ENCODE measurements at places on chromosomes 7 and 10.

DNA sequence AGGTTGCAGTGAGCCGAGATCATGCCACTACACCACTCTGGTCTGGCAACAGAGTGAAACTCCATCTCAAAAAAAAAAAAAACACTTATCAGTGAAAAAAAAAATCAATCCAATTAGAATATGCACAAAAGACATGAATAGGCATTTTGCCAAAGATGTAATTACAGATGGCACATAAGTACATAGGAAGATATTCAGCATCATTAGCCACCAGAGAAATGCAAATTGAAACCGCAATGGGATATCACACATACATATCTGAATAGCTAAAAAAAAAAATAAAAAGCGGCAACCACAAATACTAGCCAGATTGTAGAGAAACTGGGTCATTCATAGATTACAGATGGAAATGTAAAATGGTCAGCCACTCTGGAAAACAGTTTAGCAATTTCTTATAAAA is 1310.8 kb downstream of the XPNPEP1 start:
- no peaks in the 10 kb centered on the region for H3K4me1 ChIP-seq
- no peak overlapping the region for H3K27ac ChIP-seq
- H3K36me3 ChIP-seq = no peaks in the 10 kb centered on the region
- H3K4me3 ChIP-seq = no peak overlapping the region

DNA sequence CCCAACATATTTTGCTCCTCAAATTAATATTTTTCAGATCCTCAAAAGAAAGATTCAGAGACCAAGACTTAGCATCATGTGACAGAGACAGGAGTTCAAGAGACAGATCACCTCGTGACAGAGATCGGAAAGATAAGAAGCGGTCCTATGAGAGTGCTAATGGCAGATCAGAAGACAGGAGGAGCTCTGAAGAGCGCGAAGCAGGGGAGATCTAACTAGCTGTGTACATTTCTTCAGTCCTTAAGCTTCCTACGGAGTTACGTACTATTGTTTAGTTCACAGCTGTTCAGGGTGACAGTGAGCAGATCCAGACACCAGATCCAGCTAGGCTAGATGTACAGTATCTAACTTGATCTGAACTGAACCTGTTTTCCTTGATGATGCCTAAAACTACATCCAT is 61.3 kb downstream of the KLRG2 start:
- H3K4me1 ChIP-seq = no peaks in the 10 kb centered on the region
- no peak for DNase-seq
- H3K36me3 ChIP-seq = no peaks in the 10 kb centered on the region
- H3K27me3 ChIP-seq = no peaks in the 10 kb centered on the region

DNA sequence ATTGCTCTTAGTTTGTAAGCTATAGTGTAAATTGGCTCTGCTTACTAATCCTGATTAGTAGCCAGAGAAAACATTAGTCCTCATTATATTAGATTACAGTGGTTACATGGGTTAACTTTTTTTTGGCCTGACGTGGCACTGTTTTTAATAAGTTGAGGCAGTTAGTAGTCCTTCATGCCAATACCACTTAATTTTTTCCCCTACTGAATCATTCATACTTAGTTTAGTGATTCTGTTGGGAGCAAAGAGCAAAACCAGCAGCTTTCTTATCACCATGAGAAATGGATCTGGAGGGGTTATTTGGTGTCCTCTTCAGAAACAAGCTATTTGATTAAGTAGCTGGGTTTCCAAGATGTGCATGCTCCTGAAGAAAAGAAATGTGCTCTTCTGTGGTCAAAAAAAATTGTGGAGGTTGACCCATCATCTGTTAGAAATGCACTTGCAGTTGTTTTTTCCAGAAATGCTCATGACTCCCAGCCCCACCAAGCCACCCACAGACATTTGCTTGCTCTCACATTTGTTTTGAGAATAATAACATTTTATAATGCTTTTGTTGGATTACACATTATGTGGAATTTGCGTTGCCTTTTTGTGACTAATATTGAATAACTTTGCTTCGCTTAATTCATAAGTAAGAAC is 258.5 kb downstream of the HDAC9 start:
- DNase-seq = no peak
- H3K4me1 ChIP-seq = no peaks in the 10 kb centered on the region
- H3K36me3 ChIP-seq = no peaks in the 10 kb centered on the region

- no peaks in the 10 kb centered on the region for H3K27me3 ChIP-seq
- H3K27ac ChIP-seq = no peak overlapping the region
- H3K4me1 ChIP-seq = peaks cover 49% of the 10 kb centered on the region
- H3K4me3 ChIP-seq = no peak overlapping the region
- H3K36me3 ChIP-seq = no peaks in the 10 kb centered on the region
Measured at GRCh38 chr10:125144693-125145623, 15.4 kb downstream of the CTBP2 start.

- no peaks in the 10 kb centered on the region for H3K36me3 ChIP-seq
- H3K27ac ChIP-seq = no peak overlapping the region
- DNase-seq = no peak
- H3K4me1 ChIP-seq = peaks cover 6% of the 10 kb centered on the region
Measured at GRCh38 chr7:38825721-38826440, 83.1 kb downstream of the VPS41 start.

GRCh38 chr10:71127773-71128172 is 84.6 kb upstream of the UNC5B start:
- no peak overlapping the region for H3K27ac ChIP-seq
- no peaks in the 10 kb centered on the region for H3K27me3 ChIP-seq
- no peaks in the 10 kb centered on the region for H3K4me1 ChIP-seq
- H3K4me3 ChIP-seq = no peak overlapping the region
- DNase-seq = no peak
- H3K36me3 ChIP-seq = no peaks in the 10 kb centered on the region

GRCh38 chr7:108345710-108346336 is 110.4 kb downstream of the NRCAM start:
- no peak for DNase-seq
- H3K36me3 ChIP-seq = no peaks in the 10 kb centered on the region
- H3K4me1 ChIP-seq = no peaks in the 10 kb centered on the region
- no peak overlapping the region for H3K27ac ChIP-seq
- H3K4me3 ChIP-seq = no peak overlapping the region

- H3K27ac ChIP-seq = no peak overlapping the region
- no peaks in the 10 kb centered on the region for H3K27me3 ChIP-seq
- H3K36me3 ChIP-seq = no peaks in the 10 kb centered on the region
- peaks cover 5% of the 10 kb centered on the region for H3K4me1 ChIP-seq
- no peak for DNase-seq
Measured at GRCh38 chr7:16970732-16971482, 89.1 kb upstream of the AGR3 start.

Measured in ovary (tissue), 10 donors.